Posterior cingulate gyrus (tissue), 11 donors: ENCODE measurements at places on chromosomes 4 and X.

- no peak for DNase-seq
Observed at GRCh38 chr4:167196344-167197012, 37.8 kb downstream of the SPOCK3 start.

DNA sequence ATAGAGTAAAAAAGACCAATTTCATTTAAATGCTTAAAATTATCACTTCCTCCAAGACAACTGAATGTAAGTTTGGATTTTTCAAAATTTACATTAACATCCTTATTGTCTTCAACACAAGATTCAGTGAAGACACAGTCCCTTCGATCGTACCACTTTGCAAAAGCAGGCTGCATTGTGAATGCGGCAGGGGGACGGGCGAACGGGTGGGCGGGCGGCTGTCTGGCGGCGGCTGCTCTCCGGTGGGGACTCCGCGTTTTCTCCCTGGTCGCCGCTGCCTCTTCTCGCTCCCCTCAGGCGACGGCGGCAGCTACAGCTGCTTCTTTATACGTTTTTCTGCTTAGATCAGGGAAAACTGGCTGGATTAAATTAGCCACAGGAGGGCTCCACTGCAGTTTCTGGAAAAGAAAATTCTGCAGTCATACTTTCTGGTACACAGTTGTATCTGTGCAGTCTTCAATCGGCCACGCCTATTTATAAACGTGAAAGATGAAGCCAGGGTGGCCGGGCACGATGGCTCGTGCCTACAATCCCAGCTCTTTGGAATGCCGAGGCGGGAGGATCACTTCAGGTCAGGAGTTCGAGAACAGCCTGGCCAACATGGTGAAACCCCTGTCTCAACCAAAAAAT lies 33.9 kb upstream of the HPF1 start:
- DNase-seq = peak; percentile 95

- no peak for DNase-seq
Observed at GRCh38 chr4:89357340-89357739, 49.7 kb upstream of the GPRIN3 start.

- no peak for DNase-seq
Observed at GRCh38 chr4:112888622-112889021, 160.8 kb upstream of the ANK2 start.

- peak; percentile 75 for DNase-seq
Observed at GRCh38 chr4:1055721-1056590, 44.5 kb downstream of the FGFRL1 start.

- DNase-seq = no peak
Observed at GRCh38 chr4:1171311-1172227, 814 bp downstream of the SPON2 start.

DNA sequence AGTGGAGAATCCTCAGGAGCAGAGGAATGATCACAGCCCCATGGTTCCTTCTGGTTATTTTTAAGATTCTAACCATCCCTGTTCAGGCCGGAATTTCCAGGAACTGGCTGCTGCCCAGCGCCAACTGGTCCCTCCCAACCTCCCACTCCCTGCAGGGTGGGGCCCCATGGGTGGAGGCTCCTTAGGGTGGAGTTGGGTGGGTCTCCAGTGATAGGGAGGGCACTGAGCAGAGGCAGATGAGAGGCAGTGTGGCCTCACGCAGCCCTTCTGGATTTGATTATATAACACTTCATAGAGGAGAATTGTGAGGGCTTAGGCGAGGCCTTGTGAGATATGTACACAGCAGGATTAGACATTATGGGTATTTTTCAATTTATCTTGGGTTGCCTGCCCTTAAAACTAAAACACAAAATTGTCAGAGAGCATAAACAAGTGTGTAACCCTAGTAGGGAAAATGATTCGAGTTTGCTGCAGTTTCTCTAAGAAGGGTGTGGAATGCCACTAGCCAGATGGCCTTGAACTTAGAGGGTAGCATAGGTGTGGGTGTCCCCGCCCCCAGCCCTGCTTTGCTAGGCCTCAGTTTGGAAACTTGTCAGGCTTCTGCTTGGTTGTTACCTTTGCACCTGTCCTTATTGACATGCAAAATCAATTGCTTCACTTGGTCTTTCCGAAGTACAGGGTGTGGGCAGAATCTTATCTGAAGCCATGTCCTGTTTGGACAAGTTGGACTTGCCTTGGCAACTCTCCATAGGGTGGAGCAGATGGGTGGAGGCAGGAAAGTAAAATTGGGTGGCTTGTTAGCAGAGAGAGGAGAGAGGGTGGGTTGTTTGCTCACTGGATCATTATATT lies 9.4 kb downstream of the KLF3 start:
- DNase-seq = no peak

- no peak for DNase-seq
Observed at GRCh38 chr4:128060121-128060698, 902 bp upstream of the LARP1B start.

DNA sequence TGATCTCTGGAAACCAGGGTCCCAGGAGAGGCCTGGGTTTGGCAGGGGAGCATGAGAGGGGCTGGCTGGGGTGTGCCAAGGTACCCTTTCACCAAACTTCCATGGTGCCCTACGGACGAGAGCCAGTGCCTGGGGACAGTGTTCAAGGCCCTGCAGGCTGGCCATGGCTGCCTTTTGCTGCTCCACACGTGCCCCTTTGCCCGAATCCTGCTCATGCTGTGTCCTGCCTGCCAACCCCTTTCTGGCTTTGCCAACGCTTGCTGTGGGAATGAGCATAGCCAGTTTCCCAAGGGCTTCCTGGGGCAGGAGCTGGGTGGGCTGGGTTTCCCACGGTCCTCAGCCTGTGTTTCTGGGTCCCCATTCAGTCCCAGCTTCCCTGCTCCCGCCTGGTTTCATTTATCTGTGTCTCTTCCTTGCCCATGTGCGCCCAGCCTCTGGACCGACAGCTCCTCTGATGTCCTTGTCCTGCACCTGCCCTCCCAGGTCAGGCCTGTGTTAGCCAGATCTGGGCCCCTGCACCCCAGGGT lies 17.3 kb downstream of the CPZ start:
- no peak for DNase-seq

DNA sequence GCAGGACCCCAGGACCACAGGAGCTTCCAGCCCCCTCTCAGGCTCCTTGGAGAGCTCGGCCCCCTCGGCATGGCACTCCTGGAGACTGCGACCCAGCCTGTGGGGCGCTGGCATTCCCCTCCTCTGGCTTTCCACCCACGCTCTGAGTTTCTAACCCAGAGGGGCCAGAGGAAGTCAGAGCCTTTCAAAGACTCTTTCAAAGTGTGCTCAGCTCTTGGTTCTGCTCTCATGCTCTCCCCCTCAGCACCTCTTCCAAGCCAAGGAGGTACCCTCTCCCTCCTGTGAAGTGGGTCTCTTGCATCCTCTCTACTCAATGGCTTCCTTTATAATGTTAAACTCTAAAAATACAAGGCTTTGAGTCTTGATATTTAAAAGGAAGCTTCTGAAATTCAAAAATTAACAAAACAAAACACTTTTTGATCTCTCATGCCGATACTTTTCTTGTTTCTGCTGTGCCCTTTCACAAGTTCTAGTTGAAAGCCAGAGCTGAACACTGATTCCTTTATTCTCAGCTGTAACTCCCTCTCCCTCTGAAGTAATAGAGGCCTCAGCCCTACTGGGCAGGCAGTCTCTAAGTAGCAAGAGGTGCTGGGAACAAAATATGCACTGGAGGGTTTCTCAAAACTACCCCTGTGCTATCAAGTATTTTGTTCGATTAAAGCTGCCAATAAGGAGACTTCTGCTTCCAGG lies 82.8 kb downstream of the NAT8L start:
- no peak for DNase-seq

DNA sequence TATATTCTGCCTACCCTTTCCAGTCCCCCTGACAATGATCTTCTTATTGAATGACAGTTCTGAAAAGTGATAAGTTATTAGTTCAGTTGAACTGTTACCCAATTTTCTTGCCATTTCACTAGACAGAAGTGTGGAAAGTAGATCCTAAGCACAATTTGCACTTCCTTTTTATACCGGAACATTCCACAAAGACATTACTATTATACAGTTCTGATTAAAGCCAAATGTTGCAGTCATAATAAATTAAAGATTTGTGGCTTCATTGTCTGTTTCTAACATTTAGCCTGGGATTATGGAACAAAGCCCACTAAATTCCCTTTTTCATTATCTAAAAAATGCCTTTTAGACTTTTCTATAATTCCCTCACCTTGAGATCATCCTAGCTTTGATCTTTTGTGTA lies 13.8 kb downstream of the SH3BGRL start:
- no peak for DNase-seq

DNA sequence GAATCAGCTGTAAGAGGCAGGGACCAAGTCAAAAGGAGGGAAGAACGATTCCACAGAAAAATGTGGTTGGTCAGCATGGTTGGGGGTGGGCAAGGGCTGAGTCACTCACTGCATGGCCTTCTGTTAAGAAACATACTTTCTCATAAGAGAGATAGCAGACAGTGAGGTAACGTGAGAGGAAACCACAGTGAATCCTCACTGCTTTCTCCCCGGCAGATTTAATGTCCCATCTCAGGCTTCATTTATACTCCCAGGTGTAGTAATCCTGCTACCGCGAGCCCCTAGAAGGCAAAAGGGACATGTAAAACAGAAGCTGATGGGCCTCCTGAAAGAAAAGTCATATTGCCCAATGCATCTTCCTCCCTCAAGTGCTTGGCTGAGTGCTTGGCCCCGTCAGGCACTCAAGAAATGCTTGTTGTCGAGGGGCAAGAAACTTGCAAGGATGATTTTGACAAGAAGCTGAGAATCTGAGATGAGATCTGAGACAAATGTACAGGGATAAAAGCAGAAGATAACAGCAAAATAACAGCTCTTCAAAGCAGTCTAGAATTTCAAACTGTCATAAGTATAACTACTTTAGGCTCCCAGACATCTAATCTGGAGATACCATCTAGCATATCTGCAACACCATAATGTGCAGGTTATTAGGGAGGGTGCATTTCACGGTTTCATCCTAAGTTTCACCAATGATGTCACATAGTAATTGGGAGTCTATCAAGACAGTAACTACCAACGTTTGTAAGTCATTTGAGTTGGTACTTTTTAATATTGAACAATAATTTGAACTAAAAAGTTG lies 40.2 kb downstream of the SH3KBP1 start:
- no peak for DNase-seq

- DNase-seq = no peak
Observed at GRCh38 chrX:8346892-8347291, 117.7 kb upstream of the VCX3B start.
